ENCODE measurements at places on chromosomes 3 and 15.

GRCh38 chr3:43644443-43644842 lies 22.6 kb upstream of the ANO10 start:
- DNase-seq = no peak

DNA sequence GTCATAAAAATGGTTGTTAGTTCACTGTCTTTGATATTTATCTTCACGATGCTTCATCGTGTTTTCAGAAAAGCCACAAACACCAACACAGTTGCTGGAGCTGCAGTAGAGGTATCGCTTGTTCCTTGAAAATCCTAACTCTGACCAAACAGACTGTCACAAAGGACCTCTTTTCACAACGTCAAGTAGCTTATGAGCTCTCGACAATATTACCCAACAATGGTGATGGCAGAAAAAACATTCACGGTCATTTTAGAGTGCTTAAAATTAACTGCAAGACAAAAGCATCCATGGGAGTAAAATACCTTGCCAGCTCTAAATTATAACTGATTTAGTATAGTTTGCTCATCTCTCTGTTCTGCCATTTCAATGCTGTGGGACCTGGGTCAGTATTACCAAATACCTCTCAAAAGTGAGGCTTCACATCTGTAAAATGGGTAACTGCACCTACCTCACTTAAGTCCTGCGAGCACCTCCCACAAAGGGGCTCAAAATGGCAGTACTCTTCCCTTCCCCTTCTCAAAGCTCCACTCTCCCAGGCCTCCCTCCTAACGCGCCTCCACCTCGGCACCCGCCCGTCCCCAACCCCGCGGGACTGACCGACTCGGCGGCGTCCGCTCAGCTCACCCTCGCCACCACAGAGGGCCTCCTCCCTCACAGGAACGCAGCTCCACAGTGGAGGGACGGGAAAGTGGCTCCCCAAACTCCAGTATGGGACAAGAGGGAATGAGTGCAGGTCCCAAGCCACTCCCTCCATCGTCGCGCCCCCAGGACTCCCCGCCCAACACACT lies 546 bp downstream of the TRIM59 start:
- no peak for DNase-seq

- DNase-seq = no peak
Measured at GRCh38 chr3:100027321-100027720, 87.0 kb downstream of the FILIP1L start.

DNA sequence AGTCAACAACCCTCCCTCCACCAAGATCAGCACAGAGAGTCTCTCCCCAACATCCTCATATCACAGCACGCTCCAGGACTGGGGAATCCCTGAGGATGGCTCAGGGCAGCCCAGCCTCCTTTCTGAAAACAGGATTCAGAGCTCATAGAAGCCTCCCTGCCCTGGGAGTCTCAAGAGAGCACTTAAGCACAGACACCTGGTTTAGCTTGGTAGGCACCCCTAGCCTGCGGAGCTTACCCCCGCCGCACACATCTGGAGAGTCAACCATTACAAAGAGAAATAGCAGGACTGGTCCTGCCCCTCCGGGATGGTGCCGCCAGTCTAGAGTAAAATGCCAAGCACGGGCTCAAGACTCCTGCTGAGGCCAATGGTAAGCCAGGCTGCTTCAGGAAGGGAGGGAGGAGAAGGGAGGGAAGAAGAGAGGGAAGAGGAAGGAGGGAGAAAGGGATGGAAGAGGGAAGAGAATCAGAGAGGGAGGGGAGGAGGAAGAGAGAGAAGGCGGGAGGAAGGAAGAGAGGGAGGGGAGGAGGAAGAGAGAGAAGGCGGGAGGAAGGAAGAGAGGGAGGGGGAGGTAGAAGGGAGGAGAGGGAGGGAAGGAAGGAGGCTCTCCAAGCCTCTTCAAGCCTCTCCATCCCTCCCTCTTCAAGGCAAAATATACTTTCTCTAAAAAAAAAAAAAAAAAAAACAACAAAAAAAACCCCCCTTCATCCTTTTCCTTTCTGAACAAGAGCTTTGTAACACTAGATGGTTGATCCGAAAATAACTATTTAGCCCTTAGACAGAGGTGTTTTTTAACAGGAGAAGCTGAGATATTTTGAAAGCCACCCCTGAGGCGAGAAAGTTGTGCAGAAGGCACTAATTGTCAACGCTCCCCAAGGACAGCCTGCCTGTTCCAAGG lies 278.6 kb upstream of the TLE3 start:
- no peak for DNase-seq

DNA sequence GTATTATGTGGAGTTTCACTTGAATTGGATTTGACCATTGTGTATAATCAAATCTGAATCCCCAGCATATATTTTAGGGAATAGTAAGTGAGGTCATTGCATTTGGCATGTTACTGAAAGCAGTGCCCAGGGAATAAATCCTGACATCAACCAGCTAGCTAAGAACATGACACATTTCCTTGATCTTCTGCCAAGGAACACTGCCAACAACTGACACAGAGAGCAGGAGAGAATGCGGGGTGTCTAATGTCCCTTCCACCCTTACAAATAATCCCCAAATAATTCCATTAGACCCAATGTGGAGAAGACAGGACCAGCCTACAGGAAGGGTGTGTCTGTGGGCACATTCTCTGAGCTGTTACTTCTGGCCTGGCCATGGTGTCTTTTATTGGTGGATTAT lies 30.6 kb upstream of the UBE3A start:
- no peak for DNase-seq

DNA sequence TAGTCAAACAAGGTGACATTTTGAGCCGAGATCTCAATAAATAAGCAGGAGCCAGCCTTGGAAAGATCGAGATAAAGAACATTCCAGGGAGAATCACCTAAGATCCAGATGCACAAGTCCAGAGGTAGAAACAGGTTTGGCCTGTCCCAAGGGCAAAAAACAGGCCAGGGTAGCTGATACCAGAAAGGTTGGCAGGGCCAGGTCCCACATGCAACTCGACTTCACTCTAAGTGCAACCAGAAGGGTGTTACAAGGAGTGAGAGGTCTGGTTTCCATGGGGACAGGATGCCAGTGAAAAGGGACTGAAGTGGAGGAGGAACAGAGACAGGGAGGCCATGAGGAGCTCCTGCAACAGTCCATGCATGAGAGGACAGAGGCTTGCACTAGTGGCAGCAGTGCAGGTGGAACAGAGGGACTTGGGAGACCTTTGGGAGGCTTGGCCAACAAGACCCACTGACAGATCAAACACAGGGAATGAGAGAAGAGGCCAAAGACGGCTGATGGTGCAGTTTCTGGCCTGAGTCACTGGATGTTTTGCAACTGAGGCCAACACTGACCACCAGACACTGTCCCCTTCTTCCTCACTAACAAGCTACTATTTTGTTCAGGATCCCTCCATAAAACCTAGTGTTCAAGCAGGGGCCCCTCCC lies 5.2 kb downstream of the TPRA1 start:
- no peak for DNase-seq

- no peak for DNase-seq
Measured at GRCh38 chr3:169846458-169847193, 23.1 kb downstream of the LRRC31 start.

DNA sequence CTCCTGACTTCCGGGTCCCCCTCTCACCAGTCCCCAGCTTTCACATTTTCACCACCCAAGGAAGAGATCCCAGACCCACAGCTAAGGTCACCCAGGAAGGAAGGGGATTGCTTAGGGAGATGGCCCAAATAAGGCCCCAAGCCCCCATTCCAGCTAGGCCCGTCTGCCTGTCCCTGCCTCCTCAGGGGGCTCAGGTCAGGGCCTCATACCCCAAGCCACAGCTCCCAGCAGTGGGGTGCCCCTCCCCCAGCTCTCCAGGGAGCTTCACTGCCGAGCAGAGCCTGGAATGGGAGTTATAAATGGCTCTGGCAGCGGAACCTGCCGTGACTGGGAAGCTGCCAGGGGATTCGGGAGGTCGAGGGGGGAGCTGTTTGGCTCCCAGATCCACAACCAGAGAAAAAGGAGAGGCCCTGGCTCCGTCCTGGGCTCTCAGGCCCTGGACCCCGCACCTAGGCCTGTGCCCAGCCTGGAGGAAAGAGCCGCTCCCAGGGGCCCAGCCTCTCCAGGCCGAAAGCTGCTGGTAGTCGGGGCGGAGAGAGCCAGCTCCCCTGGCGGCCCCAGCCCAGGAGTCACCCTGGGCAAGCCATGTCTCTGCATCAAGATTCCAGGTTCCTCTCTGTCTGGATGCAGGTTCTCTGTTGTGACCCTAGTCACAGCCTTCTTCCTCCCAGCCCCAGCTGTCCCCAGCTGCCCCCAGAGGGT lies 550 bp downstream of the CCDC9B start:
- DNase-seq = no peak

GRCh38 chr3:113079218-113079961 lies 88.6 kb downstream of the GTPBP8 start:
- no peak for DNase-seq

DNA sequence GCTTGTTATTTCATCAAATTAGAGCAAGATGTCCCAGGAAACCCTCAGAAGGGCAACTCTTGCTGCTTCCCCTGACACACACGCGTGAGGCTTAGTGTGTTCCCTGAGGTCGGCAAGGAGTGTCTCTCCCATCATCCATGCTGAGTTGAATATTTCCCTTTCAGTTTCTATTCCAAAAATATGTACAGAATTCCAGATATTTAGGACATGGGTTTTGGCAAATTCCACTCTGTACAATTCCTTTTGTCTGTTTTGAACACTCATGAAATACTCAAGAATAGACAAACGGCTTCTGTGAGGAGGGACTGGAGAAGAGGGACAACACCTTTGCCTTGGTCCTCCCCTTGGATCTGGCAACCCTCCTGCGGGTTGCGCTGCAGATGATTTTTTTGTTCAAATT lies 138.0 kb downstream of the DUT start:
- no peak for DNase-seq

DNA sequence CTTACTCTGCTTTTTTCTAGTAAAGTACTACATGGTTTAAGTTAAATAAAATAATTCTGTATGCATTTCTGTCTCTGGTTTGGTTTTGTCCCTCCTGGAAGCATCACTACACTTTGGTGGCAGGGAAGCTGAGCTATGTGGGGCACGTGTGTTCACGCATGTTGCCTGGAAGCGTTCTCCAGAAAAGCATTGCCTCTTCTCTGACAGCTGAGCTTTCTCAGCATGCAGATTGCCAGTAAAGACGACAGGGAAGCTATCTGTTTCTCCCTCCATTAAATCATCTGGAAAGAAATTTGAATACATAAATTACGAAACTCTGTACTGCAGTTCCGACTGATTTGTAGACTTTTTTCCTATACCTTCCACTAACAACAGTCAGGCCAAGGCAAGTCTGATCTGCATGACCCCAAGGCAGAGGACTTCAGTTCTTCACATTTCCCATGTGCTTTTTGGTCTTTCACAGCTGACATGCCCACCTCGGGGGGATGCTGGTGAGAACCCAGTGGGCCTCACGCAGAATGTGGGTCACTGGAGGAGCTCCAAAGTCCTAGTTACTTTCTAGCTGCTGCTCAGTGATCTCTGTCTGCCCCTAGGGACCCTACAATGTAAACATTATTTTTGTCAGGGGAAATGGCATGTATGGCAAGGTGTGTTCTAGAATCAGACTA lies 43.0 kb downstream of the PGPEP1L start:
- no peak for DNase-seq
